MCF 10A (cell line): ENCODE measurements at places on chromosomes 3 and 15. TPM values are rescaled to one million over a fixed set of nuclear protein-coding genes. Genes with fewer than 3 reads are reported as not detected.
A peak's percentile ranks its signal among the peaks of the same experiment; 100 is the strongest.

LHFPL4 gene
- not detected in 2 replicates for total RNA-seq

- H3K27me3 ChIP-seq = no peaks in the 10 kb centered on the region
- DNase-seq = no peak
- no peak overlapping the region for H3K4me3 ChIP-seq
- H3K4me1 ChIP-seq = peaks cover 6% of the 10 kb centered on the region
Measured at GRCh38 chr15:92076541-92076940, 223.0 kb downstream of the SLCO3A1 start.

- peak overlapping the region; percentile 85 for H3K4me3 ChIP-seq
- H3K27me3 ChIP-seq = no peaks in the 10 kb centered on the region
- peak overlapping the region; percentile 94 for H3K27ac ChIP-seq
Measured at GRCh38 chr15:60128000-60128376, 123.9 kb downstream of the FOXB1 start.

CPEB1 gene
- not detected in 2 replicates for total RNA-seq

DNA sequence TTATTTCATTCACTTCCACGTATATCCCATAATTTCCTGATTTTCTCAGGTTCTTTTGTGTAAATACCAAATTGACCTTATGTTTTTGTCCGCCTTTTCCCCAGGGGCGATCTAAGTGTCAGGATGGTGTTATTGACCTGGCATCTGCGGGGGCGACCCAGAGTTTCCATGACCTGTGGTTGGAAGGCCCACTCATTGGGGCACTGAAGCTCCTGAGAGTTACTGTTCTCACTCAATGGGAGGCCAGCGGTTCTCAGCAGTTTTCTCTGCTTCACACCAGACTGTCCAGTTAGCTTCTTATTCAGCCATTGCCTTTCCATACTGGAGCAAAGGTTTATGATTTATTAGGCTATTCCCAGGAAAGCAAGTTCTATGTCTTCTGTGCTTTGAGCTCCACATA lies 53.3 kb downstream of the B3GALNT1 start:
- no peak for DNase-seq
- H3K27ac ChIP-seq = no peak overlapping the region
- H3K36me3 ChIP-seq = no peaks in the 10 kb centered on the region
- H3K4me3 ChIP-seq = no peak overlapping the region
- no peaks in the 10 kb centered on the region for H3K4me1 ChIP-seq

EPB42 gene
- not detected in 2 replicates for total RNA-seq

- no peak for DNase-seq
- no peaks in the 10 kb centered on the region for H3K4me1 ChIP-seq
Measured at GRCh38 chr3:123130079-123130750, 63.4 kb downstream of the PDIA5 start.

DNA sequence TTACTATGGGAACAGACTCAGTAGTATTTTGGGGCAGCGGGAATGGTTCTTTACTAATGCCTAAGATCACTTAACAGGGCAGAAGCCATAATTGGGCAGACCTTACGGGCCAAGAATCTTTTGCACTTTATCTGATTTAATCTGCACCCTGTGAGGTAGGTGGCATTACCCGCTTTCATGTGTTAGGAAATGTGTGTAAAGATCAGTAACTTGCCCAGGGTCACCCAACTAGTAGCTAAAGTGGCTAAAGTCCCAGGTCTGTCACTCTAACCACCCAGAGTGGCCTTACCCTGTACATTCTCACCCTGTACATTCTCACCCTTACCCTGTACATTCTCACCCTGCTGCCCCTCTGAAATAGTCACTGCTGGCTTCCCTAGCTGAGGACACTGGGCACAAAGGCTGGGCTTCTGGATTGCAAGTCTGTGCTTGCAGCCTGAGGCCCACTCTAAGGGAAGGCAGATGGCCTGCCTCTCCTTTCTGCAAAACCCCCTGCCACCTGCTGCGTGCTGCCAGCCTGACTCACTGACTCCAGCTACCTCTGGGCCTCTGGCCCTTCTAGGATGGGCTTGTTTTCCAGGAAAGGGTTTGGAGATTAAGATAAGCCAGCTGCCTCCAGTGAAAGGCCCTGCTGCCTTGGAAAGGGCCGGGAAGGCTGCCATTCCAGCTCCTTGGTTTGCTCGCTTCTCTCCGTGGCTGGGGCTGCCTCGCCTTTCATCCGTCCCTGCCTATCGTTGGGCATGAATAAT lies 37.5 kb upstream of the MYZAP start:
- no peak overlapping the region for H3K4me3 ChIP-seq
- peaks cover 38% of the 10 kb centered on the region for H3K4me1 ChIP-seq
- H3K36me3 ChIP-seq = no peaks in the 10 kb centered on the region
- DNase-seq = no peak
- H3K27ac ChIP-seq = no peak overlapping the region
